ENCODE measurements at places on chromosomes 3 and 15.
A peak's percentile ranks its signal among the peaks of the same experiment; 100 is the strongest.

GRCh38 chr3:184756151-184757021, 44.5 kb upstream of the MAGEF1 start:
- no peaks in the 10 kb centered on the region for H3K36me3 ChIP-seq
- H3K4me1 ChIP-seq: peaks cover 39% of the 10 kb centered on the region
- no peak overlapping the region for H3K4me3 ChIP-seq
- DNase-seq: no peak
- H3K27me3 ChIP-seq: no peaks in the 10 kb centered on the region

GRCh38 chr3:50550079-50550736, 17.3 kb downstream of the C3orf18 start:
- no peaks in the 10 kb centered on the region for H3K27me3 ChIP-seq
- no peak overlapping the region for H3K27ac ChIP-seq
- DNase-seq: peak; percentile 78
- no peaks in the 10 kb centered on the region for H3K4me1 ChIP-seq
- H3K36me3 ChIP-seq: no peaks in the 10 kb centered on the region

GRCh38 chr15:93055211-93055610, 33.8 kb downstream of the RGMA start:
- no peak for DNase-seq
- no peak overlapping the region for H3K4me3 ChIP-seq
- no peaks in the 10 kb centered on the region for H3K27me3 ChIP-seq
- no peak overlapping the region for H3K27ac ChIP-seq

- no peak overlapping the region for H3K4me3 ChIP-seq
- no peak for DNase-seq
- no peaks in the 10 kb centered on the region for H3K36me3 ChIP-seq
- no peak overlapping the region for H3K27ac ChIP-seq
- no peaks in the 10 kb centered on the region for H3K4me1 ChIP-seq
Measured at GRCh38 chr3:120304616-120305015, 19.6 kb upstream of the GPR156 start.

GRCh38 chr3:146091397-146091796, 69.6 kb downstream of the PLOD2 start:
- H3K27me3 ChIP-seq: no peaks in the 10 kb centered on the region
- no peaks in the 10 kb centered on the region for H3K36me3 ChIP-seq
- DNase-seq: no peak
- H3K27ac ChIP-seq: peak overlapping the region; percentile 53

DNA sequence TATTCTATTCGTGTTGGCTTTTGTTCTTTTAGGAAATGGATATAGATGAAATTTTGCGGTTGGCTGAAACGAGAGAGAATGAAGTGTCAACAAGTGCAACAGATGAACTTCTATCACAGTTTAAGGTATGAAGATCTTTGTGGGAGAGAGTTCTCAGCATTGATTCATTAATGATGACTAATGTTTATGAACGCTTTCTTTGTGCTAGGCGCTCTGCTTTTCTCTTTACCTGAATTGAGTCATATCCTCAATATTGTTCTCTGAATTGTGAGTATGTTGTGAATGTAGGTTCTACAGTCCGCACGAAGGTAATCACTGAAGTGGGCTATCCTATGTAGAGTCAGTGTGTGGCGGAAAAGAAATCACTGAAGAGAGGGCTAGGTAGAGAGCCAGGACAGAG, 81.2 kb downstream of the CHD2 start:
- peaks cover 89% of the 10 kb centered on the region for H3K36me3 ChIP-seq
- H3K27ac ChIP-seq: no peak overlapping the region
- H3K4me3 ChIP-seq: no peak overlapping the region
- DNase-seq: no peak
- H3K4me1 ChIP-seq: no peaks in the 10 kb centered on the region
- no peaks in the 10 kb centered on the region for H3K27me3 ChIP-seq

- H3K4me3 ChIP-seq: no peak overlapping the region
- peaks cover 15% of the 10 kb centered on the region for H3K4me1 ChIP-seq
- H3K27me3 ChIP-seq: no peaks in the 10 kb centered on the region
Measured at GRCh38 chr15:52680761-52681160, 1.6 kb upstream of the ATOSA start.

DNA sequence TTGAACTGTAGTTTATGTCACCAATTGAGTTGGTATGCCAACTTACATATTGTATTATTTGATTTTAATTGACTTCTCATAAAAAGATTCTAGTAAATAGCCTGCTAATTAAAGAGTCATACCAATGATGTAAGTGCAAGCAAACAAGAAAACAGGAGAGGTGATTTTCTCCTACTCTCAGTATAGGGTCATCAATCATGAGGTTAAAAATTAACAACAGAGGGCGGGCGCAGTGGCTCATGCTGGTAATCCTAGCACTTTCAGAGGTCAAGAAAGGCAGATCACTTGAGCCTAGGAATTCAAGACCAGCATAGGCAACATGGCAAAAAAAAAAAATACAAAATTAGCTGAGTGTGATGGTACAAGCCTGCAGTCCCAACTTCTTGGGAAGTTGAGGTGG, 108.7 kb downstream of the MYO9A start:
- H3K4me1 ChIP-seq: no peaks in the 10 kb centered on the region
- no peak overlapping the region for H3K27ac ChIP-seq
- no peaks in the 10 kb centered on the region for H3K27me3 ChIP-seq

DNA sequence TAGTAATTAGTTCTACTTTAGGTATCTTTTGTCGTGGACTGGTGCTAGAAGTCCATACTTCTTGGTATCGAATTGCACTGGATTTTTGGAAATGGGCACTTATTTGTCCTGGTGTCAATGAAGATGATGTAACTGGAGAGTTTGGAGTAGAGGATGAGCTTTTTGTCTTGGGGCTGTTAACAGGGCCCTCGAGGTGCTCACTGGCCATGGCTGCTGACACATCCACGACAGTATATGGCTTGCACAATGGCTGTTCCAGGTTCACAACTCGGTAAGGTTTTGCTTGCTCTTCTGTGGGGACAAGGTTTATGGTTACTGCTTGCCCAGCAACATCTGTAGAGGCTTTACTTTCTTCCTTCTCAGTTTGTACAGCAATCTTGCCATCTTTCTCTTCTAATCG, 109.4 kb upstream of the TSPAN3 start:
- DNase-seq: no peak
- no peaks in the 10 kb centered on the region for H3K27me3 ChIP-seq
- no peak overlapping the region for H3K27ac ChIP-seq
- H3K4me1 ChIP-seq: no peaks in the 10 kb centered on the region
- H3K36me3 ChIP-seq: no peaks in the 10 kb centered on the region

DNA sequence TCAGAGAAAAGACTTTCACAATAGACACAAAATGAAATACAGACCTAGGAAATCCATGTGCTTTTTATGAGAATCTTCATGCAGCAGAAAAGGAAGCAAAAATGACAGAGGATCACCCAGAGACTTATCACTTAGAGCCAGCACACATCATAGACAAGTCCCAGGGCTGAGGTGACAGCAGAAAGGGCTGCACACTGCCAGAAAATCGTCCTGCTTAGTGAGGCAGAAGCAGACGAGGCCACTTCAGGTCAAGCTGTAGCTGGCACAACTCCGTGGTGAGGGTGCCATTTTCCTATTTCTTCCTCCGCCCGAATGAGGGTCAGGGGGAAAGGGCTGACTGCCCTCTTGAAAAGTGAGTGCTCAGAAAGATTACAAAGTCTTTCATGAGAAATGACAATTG, 95.9 kb upstream of the TNIK start:
- DNase-seq: no peak
- H3K27ac ChIP-seq: no peak overlapping the region
- H3K27me3 ChIP-seq: no peaks in the 10 kb centered on the region
- no peaks in the 10 kb centered on the region for H3K36me3 ChIP-seq
- peak overlapping the region; percentile 7 for H3K4me3 ChIP-seq
- no peaks in the 10 kb centered on the region for H3K4me1 ChIP-seq

DNA sequence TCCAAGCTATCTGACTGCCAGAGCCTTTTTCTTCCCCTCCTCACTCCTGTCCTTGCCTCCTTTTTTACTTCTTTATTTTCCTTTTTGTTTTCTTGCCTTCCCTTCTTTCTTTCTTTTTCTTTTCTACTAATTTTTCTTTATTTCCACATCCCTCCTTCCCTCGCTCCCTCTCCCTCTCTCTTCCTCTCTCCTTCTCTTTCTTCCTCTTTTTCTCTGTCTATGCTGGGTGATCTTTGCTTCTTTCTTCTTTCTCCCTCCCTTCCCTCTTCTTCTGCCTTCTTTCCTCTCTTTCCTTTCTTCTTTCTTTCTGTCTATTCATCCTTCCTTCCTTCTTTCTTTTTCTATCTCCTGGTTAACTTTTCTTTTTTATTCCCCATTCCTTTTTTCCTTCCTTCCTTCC, 564.8 kb downstream of the NSUN3 start:
- no peaks in the 10 kb centered on the region for H3K36me3 ChIP-seq
- H3K4me3 ChIP-seq: no peak overlapping the region
- H3K27ac ChIP-seq: no peak overlapping the region
- DNase-seq: no peak
- no peaks in the 10 kb centered on the region for H3K4me1 ChIP-seq

- H3K4me3 ChIP-seq: no peak overlapping the region
- no peaks in the 10 kb centered on the region for H3K4me1 ChIP-seq
- no peak overlapping the region for H3K27ac ChIP-seq
- H3K27me3 ChIP-seq: no peaks in the 10 kb centered on the region
- no peaks in the 10 kb centered on the region for H3K36me3 ChIP-seq
- no peak for DNase-seq
Measured at GRCh38 chr3:151553888-151554287, 93.0 kb upstream of the IGSF10 start.

- H3K4me3 ChIP-seq: no peak overlapping the region
- H3K27ac ChIP-seq: no peak overlapping the region
- DNase-seq: no peak
- H3K4me1 ChIP-seq: peaks cover 4% of the 10 kb centered on the region
Measured at GRCh38 chr15:67341539-67341938, 87.0 kb downstream of the IQCH start.

- DNase-seq: no peak
- no peak overlapping the region for H3K4me3 ChIP-seq
- H3K27me3 ChIP-seq: no peaks in the 10 kb centered on the region
Measured at GRCh38 chr15:34953851-34954250, 15.7 kb downstream of the AQR start.

DNA sequence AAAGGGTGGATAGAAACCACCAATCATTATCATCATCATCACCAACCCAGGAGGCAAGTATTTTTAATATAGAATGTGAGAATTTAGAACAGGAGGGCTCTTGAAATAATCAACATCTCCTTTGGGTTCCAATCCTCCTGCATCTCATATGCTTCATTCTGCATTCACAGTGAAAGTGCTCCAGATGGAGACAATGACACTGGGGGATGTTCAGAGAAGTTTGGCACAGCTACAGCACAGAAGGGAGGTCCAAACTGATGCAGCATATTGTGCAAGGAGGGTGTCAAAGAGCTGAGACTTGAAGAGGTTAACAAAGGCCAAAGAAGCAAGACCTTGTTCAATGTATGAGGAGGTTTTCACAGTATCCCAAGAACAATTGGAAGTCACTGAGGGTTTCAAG, 767.1 kb downstream of the NTRK3 start:
- DNase-seq: no peak
- H3K27me3 ChIP-seq: no peaks in the 10 kb centered on the region
- H3K4me3 ChIP-seq: no peak overlapping the region
- H3K4me1 ChIP-seq: no peaks in the 10 kb centered on the region

- H3K36me3 ChIP-seq: no peaks in the 10 kb centered on the region
- no peaks in the 10 kb centered on the region for H3K4me1 ChIP-seq
- H3K27me3 ChIP-seq: no peaks in the 10 kb centered on the region
Measured at GRCh38 chr3:29771602-29772001, 490.7 kb downstream of the RBMS3 start.

DNA sequence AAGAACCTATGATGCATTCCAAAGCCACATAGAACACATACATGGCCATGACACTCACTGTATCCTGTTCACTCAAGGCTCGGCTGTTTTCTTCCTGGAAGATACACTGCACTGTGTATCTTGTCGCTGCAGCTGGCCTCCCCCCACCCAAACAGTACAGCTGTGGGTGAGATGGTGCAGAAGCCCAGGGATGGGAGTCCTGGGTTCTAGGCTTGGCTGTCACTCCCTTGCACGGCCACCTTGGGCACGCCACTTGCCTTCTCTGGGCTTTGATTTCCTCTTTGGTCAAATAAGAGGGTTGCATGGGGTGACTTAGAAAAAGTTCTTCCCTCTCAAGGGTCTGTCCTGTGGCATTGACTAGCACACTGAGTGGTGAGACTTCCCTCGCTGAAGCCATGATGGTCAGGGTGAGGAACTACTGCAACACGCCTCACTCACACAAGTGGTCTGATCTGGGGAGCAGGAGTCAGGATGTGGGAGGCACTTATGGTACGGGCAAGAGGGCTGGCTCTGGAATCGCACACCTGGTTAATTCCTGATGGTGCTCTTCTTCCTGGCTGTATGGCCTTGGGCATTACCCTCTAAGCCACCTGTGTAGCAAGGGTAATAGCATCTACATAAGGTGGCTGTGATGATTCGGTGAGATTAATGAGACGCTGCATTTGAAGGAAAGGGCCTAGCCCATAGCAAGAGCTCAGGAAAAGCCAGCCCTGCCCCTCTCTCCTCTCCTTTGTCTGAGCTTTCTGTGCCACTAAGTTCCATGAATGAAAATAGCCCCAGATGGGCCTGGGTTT, 44.0 kb downstream of the ANP32A start:
- H3K4me1 ChIP-seq: no peaks in the 10 kb centered on the region
- no peaks in the 10 kb centered on the region for H3K27me3 ChIP-seq
- DNase-seq: no peak
- no peak overlapping the region for H3K27ac ChIP-seq

DNA sequence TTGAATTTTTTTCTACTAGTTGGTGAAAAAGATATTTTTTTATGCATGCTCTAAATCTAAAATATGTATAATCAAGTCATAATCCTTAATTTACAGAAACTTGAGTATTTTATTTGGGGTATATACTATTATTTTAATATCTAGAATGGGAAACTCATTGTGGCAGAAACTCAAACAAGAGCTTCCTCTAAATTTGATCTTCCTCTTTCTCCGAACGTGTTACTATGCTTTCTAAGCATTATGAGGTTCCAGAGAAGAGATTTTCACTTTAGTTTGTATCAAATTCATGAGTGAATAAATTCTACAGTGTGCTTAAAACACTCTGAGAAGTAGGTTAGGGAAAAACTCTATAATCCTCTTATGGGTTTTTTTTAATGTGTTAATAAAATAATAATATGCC, 173.1 kb downstream of the POTEB3 start:
- no peaks in the 10 kb centered on the region for H3K4me1 ChIP-seq
- H3K27me3 ChIP-seq: no peaks in the 10 kb centered on the region
- DNase-seq: no peak
- H3K36me3 ChIP-seq: no peaks in the 10 kb centered on the region

- no peaks in the 10 kb centered on the region for H3K36me3 ChIP-seq
- H3K27ac ChIP-seq: no peak overlapping the region
- no peak overlapping the region for H3K4me3 ChIP-seq
- no peak for DNase-seq
- no peaks in the 10 kb centered on the region for H3K27me3 ChIP-seq
Measured at GRCh38 chr3:169118666-169119370, 544.7 kb downstream of the MECOM start.
